ENCODE measurements at places on chromosomes 4 and X.

DNA sequence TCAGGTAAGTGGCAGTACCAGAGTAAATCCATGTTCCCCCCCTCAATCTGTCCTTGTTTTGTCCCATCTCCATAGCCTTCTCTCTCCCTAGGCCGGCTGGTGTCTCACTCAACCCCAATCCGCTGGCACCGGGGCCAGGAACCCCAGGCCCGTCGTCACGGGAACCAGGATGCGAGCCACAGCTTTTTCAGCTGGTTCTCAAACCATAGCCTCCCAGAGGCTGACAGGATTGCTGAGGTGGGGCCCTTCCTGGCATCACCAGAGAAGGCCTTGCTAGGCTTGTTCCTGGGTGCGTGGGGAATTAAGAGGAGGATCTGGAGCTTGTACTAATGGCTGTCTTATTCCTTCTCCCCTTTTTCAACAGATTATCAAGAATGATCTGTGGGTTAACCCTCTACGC, 2.7 kb downstream of the TSPYL2 start:
- no peak for DNase-seq

- DNase-seq: peak; percentile 49
Observed at GRCh38 chrX:103817502-103817901, 14.6 kb downstream of the RAB9B start.

GRCh38 chrX:1440506-1440905, 12.2 kb downstream of the ASMTL start:
- no peak for DNase-seq

DNA sequence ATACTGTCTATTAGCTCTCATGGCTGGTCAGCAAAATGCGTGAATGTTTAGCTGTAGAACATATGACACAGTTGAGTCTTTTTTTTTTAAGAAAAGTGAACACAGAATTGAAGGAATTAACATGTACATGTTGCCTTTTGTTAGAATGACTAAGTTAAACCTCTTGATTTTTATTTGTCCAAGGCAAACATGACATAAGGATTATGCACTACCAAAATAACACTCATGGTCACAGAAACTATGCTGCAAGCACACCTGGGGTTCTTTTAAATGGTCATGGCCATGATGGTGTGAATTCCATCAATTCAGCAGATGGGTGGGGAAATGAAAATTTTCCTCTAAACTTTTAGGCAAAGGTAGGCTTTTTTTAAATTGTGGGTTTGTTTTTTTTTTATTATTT, 80.1 kb upstream of the CXCL13 start:
- DNase-seq: no peak

DNA sequence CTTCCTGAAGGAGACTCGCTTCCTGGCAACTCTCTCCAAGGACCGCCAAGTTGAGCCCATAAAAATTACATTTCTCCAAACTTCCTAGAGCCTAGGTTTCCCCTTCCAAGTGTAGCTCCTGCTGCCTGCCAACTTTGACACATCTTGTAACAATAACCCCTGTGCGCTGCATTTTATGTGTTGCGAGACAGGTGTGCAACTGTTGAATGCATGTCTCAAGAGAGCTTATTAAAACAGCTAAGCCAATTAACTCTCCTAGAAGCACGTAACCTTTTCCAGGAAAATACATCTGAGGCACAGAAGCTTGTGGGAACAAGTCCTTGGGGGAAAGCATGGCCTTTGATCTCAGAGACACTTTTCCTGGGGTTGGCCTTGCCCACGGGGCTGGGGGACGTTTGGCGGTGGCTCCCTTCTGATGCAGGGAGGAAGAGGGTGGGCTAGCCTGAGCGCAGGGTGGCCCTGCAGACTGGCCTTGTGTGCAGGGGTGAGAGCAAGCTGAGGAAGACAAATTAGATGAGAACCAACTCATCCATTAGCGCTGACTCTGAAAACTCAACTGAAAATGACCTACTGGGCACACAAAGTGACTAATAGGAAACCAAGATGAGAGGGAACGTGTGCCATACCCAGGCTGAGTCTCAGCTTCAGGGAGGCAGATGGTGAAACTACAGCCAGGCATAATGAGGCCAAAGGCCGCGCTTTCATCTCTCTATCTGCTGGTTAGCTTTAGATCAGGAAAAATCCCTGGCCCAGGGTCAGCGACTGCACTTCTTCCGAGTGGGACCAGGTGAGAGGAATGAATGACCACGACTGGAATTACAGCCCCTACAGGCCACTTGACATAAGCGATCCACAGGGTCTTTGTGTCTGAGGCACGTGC, 75.3 kb downstream of the ENPP6 start:
- DNase-seq: no peak

GRCh38 chr4:103098756-103099440, 736 bp downstream of the BDH2 start:
- peak; percentile 14 for DNase-seq

DNA sequence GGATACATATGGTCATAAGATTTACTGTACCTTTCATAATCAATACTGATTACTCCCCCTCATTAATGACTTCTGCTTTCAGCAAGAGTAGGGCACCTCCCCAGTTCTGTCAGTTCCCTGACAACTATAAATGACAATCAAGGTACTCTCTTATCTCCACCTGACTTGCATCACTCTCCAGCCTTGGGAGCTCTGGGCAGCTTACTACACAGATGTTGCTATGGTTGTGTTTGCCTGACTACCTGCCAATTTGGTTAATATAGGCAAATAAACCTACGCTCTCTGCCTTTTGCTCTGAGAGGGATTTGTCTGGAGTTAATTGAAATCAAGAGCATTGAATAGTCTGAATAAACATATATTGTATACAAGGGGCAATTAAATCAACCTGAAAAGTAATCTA, 22.8 kb upstream of the MAP7D3 start:
- DNase-seq: no peak

DNA sequence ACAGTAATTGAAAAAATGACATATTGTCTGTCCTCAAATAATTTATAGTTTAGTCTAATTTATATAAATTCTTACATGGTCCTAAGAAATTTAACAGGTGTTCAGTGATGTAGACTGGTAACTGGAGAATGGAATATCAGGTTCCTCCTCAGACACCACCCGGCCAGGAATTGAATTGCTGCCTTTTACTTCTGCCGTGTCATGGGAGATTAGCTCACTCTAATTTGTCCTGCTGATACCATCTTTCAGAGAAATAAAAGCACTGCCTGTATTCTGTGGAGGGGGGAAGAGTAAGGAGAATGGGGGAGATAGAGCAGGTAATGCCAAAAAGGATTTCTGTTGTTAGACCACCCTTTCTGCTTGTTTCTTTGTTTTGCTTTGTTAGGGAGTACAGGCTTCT, 125.2 kb upstream of the KLHL4 start:
- DNase-seq: no peak

- DNase-seq: peak; percentile 28
Observed at GRCh38 chr4:129355516-129355915, 259.6 kb downstream of the C4orf33 start.

- no peak for DNase-seq
Observed at GRCh38 chr4:165758086-165758485, 115.0 kb upstream of the TLL1 start.

DNA sequence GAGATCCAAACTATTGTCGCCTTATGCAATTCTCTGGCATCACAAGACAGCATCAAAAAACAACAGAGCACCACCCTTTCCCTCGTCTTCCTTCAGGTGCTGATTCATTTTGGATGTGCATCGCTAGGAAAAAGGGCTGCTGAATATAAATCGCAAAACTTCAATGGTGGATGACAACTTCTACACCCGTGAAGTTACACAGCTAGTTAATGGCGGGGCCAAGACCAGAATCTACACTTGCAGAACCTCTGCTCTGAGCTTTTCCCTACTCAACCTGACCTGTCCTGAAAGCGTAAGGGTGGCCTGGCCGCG, 674 bp downstream of the GNPDA2 start:
- no peak for DNase-seq

DNA sequence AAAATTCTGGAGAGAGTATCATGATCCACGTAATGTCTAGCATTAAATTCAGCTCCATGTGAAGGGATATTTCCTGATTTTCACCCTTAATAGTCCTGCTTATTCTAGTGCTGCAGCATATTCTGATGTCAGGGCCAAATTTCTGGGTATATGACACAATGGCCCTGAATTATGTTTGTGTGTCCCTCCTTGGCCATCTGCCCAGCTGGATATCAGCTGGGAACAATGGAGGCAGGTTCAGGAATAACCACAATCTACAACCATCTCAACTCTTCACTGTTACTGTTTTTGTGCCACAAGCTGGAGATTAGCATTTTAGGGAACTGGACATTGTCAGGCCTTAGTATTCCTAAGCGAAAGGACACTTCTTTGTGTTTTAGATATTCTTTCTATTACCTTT, 3.5 kb downstream of the GLRB start:
- no peak for DNase-seq

DNA sequence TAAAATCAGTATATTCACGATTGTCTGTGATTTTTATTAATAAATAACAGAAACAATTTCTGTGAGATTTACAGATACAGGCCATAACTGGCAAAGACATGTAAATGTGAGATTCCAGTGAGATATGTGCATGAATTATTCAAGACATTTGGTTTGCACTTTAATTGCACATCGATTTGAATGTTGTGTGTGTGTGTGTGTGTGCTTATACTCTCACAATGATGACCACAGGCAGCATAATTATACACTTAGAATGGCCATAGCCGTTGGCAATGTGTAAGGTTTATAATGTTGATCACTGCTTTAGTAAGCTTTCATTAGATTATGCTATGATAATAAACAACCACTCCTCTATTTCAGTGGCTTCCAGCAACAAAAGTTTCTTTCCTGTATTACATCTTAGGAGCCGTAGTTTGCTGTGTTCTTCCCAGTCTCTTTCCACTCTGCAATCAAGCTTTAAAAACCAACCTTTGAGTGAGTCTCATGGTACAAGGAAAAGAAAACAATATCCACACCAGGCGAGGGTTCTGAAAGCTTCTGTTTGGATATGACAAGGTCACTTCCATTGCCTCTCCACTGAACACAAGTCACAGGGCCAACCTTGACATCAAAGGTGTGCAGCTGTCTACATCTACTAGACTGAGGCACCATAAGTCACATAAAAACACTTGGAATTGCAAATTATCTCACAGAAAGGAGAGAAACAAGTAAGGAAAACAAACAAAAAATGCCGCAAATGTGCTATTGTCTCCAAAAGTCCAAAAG, 897.7 kb downstream of the RAB28 start:
- DNase-seq: no peak

DNA sequence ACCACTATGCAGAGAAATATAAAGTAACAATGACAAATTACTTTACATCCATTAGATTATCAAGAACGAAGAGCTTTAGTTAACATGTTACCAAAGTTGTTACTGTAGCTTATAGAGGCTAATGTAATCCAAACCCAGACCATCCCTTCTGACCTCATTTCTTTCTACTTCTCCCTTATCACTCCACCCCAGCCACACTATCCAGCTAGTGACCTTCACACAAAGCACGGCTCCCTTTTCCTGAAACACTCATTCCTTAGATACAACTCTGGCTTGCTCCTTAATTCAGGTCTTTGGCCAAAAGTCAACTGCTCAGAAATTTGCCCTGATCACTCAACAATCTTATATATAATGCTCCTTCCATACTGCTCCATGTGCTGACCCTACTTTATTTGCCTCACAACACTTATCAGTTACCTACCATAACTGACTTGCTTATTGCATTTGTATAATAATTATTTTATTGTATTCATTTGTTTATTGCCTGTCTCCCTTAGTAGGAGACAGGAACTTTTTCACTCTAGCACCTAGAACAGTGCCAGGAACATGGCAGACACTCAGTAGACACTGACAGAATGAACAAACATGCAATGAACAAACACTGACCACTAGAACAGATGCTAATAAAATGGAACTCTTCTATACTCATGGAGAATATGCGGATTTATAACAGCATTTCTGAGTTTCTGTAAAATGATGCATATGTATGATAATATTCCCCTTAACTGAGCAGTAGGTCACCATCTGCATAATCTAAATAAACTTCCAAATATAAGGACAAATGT, 67.6 kb downstream of the EIF4E start:
- no peak for DNase-seq

- DNase-seq: no peak
Observed at GRCh38 chr4:110532901-110533589, 57.1 kb downstream of the ENPEP start.

- peak; percentile 28 for DNase-seq
Observed at GRCh38 chr4:153294631-153295030, 49.9 kb upstream of the MND1 start.

- DNase-seq: no peak
Observed at GRCh38 chr4:24702281-24702680, 93.1 kb upstream of the SOD3 start.

DNA sequence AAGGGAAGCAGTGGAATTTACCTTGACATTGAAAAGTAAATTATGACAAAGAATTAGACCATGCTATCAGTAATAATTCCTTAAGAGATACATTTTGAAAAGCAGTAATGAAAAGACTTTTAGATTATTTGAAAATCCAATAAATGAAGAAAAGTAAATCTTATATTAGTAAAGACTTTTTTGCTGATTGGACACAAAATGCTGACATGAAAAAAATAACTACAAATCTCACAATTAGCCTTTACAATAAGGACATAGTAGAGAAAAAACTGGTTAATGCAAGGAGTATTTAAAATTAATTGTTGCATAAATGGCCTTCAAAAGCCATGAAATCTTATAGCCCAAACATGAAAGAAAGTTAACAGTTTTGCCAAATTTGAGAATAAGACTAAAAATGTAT, 446.1 kb upstream of the FAM241A start:
- DNase-seq: no peak

- DNase-seq: peak; percentile 80
Observed at GRCh38 chrX:44675362-44676024, 132.8 kb upstream of the FUNDC1 start.

DNA sequence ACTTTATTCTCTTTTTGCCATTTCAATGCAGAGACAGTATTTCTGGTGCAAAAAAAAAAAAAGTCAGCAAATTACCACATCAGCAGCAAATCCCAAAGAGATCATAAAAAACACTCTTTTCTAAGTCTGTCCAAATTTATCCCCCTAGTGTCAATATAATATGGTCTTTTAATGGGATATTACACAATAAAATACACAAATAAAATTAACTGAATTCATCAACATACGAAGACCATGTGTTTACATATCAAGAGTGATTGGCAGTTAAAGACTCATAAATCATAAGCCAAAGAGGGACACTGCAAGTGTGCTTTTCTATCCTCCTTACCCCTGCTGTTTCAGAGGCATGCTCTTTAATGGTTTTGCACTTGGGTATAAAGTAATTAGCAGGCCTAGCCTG, 340.2 kb upstream of the DKK2 start:
- no peak for DNase-seq

DNA sequence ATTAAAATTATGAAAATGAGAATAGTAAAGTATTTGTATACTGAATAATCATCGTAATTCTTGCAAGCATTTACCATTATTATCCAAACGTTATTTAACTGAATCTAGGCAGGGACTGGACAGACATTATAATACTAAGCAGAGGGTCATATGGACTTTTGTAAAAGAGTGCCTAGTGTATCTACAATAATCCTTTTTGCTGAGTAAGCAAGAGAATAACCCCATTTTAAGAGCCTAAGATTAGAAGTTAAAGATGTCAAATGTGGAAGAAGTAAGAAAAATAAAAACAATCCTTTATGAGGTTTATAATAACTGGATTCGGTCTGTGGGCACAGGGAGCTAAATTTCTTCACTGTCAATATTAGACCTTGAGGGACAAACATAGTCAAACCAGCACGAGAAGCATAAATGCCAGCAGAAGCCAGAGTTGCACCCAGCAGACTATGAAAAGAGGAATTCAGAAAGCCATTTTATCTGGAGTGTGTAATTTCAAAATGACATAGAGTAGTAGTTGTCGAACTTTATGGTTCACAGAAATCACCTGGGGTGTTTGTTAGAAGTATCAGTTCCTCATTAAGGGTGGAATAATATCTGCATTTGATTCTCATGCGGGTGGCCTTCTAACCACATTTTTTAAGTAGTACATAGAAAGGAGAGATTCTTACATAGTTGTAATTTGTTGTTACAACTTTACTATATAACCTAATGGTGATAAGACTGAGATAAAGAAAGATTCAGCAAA, 39.7 kb upstream of the DCLK2 start:
- DNase-seq: no peak
